ENCODE measurements at places on chromosomes 12 and 14.
A peak's percentile ranks its signal among the peaks of the same experiment; 100 is the strongest.

DNA sequence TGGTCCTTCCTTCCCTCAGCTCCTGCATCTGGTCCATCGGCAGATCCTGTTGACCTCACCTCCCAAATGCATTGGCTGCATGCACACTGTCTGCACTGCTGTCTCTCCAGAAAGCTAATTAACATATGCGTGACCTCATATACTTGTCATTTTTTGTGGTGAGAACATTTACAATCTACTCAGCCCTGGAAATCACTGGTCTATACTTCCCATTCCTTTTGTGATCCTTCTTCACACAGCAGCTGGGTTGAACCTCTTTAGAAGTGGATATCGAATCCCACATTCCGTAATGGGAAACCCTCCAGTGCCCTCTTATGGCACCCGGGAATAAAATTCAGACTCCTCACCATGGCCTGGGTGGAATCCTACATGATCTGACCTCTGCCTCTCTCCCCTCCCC lies 45.0 kb downstream of the SMOC1 start:
- no peak for DNase-seq

- DNase-seq = no peak
Observed at GRCh38 chr14:20667957-20668356, 16.4 kb upstream of the RNASE4 start.

DNA sequence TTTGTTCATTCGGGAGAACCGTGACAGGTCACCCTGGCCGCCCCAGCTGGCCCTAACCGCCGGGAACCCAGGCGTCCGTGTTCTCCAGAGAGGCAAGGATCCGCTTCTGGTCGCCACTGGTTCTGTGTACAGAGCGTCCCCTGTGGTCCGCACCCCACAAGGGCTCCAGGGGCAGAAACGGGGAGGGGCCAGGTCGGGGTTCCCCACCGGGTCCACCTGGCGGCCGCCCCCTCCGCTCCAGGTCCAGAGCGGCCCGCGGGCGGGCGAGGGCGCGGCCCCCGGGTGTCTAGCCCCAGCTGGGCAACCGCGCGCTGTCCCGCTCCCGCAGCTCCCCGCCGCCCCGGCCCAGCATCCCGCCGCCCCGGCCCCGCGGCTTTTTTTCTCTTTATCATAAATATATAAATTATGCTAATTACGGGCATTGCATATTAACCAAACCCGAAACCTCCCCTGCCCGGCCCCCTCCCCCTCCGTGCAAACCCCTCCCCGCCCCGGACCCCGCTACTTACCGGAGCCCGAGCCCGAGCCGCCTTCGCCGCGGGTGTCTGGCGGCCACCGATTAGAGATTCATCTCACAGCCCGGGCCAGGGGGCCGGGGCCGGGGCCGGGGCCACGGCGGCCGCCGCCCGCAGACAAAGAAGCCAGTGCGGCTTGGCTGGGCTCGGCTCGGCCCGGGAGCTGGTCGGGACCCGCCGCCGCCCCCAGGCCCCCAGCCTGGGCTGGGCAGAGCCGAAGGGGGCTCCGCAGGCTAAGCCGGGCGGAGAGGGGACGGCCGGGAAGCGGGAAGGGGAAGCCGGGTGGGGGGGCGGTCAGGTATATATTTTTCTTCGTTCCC lies 512 bp downstream of the POU6F1 start:
- DNase-seq = peak; percentile 36

GRCh38 chr12:68532204-68532886 lies 78.4 kb upstream of the RAP1B start:
- no peak for DNase-seq

DNA sequence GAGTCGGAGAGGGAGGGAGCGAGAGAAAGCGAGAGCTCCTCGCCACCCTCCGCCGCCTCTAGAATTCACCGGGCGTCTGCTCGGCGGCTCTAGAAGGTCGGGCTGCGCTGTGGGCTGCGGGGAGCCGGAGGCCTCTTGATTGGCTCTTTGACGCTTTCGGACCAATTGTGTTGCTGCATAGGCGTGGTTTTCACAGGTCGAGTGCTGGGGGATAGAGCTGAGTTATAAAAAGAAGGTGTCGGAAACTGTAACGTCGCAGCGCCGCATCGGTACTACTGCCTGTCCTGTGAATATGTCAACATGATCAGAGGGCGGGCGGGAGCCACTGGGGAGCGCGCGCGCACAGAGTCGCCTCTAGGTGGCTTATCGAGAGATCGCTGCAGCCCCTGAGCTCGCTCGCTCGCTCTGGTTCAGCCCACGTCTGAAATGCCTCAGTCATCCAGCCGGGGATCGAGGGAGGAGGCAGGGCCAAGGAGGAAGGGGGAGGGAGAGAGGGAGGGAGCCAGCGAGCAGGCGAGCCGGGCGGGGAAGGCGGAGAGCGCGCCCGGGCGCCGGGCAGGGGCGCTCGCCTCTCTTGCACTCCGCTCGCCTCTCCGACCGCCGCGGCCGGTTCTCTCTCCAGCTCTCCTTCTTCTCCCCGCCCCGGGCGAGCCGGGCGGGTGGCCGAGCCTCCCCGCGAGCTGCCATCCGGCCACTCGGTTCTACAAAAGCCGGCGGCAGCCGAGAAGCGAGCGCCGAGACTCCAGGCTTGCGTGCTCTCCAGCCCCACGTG lies at the start of gene TBX3:
Gene TBX3, minus strand, starts transcription at position 78 of the 772 bp plus-strand sequence. CDS start 975 bp downstream, outside the sequence.
- no peak for DNase-seq

GRCh38 chr12:62032870-62033269 lies 227.3 kb upstream of the USP15 start:
- no peak for DNase-seq

DNA sequence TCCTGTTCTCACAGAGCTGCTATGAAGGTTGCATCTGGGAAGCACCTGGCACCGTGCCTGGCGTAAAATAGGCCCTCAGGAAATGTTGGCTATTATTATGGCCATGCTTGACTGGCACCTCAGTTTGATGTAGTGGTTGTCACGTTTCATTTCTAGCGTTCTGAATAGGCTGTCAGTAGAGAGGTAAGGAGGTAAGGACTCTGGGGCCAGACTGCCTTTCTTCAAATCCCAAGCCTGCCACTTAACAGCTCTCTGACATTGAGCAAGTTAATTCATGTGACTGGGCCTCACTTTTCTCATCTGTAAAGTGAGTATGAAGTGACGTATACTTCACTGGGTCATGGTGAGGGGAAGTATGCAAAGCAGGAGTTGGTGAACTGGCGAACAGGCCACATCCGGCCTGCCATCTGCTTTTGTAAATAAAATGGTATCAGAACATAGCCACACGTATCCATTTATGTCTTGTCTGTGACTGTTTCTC lies 196.2 kb downstream of the CACNA1C start:
- no peak for DNase-seq

GRCh38 chr12:87756721-87757120 lies 272.5 kb downstream of the C12orf50 start:
- no peak for DNase-seq

DNA sequence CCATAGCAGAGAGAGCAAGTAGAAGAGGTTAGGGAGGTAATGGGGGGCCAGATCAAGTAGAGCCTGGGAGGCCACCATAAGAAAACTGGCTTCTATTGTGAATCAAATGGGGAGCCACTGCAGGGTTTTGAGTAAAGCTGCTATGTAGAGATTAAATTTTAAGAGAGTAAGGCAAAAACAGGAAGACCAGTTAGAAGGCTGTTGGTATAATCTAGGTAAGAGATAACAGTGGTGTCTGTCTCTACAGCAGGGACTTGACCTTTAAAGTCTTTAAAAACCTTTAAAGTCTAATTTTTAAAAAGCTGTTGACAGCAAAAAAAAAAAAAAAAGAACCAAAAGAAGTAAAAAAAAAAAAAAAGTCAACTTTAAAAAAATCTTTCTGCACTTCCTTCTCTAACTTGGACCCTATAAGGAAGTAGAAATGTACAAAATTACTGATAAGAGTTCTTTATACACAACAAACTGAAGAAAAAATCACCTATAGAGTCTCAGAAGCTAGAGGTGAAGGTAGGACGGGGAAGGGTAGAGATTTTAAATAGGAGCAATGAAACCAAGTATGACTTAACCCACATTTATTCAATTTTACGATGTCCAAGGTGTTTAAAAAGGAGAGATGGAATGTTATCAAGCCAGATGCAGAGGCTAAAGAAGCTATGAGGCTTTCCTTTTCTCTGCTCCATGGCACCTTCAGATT lies 26.1 kb downstream of the SGPP1 start:
- no peak for DNase-seq

GRCh38 chr14:93012951-93013719 lies 90.2 kb downstream of the CHGA start:
- no peak for DNase-seq

DNA sequence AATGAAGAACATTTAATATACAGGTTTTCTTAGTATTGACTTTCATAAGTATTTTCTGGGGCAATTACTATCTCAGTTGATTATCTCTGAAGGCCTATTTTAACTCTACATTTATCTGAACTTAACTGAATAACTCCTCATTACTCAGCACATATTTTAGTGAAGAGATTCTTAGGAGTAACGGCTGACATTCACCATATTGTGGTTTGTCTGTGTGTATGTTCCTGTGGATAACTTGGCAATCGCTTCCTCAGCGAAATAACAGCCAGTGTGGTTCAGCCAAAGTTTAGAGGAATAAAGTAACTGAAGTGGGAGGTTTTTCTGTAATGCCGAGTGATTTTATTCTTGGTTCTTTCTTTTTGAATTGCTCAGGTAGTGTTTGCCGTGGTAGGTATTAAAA lies 168.0 kb downstream of the RAD51B start:
- no peak for DNase-seq

GRCh38 chr12:50246873-50247612 lies 36.3 kb downstream of the LIMA1 start:
- no peak for DNase-seq

GRCh38 chr12:26280869-26281268 lies 85.5 kb downstream of the SSPN start:
- no peak for DNase-seq

GRCh38 chr12:3456809-3457208 lies 34.2 kb upstream of the PRMT8 start:
- no peak for DNase-seq

DNA sequence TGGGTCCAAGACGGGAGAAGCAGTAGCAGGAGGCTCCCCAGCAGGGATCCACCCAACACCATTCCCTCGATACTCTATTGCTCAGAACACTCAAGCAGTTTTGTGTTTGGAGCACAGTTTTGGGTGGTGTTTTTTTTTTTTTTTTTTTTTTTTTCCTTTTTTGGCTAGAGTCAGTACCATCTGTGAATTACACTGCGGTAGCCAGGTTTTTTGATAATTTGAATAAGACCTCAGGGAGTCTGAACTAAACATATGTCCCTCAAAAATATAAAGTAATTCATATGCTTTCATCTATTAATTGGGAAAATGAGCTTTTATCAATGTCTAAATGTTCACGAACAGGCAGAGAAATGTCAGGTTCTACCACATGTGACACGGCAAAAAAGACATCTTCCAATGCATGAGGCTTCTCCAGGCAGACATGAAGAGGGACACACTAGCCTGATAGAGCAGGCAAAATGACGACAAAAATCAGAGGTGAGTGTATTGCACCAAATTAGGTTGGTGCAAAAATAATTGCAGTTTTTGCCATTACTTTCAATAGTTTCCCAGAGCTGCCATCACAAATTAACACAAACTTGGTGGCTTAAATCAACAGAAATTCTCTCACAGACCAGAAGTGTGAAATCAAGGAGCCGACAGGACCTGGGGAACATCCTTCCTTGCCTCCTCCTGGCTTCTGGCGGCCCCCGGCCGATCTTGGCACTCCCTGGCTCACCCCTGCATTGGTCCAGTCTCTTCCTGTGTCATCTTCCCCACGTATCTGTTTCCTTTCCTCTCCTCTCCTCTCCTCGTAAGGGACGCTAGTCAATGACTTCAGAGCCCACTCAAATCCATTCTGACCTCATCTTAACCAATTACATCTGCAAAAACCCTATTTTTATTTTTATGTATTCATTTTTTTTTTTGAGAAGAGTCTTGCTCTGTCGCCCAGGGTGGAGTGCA lies 33.9 kb downstream of the FOXN3 start:
- DNase-seq = no peak

DNA sequence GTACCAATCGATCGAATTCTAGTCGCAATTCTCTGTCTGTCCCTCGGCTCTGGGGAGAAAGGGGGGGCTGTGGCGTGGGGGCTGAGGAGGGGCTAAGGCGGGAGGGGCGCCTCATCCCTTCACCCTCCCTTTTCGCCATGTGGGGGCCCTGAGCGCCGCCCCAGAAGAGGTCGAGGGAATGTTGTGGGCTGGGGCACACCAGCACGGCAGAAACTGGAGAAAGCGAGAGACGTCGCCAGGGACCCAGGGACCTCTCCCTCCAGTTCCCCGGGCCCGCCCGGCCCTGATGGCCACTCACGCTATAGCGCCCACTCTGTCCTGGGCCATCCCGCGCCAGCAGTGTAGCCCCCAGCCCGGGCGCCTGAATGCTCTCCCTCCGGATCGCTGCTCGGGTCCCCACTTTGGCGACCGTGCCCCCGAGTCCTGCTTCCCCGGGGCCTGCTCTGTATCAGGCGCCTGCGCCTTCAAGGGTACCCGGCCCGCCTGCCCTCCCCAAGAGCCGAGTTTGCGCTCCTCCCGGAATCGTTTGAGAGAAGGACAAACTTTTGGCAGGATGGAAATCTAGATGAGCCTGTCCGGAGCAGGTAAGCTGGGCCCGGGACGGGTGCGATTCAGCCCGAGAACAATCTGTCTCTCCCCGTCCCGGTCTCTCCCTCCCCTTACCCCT lies 62.6 kb downstream of the SMUG1 start:
- DNase-seq = peak; percentile 14

- no peak for DNase-seq
Observed at GRCh38 chr14:104218361-104219180, 80.2 kb downstream of the KIF26A start.

DNA sequence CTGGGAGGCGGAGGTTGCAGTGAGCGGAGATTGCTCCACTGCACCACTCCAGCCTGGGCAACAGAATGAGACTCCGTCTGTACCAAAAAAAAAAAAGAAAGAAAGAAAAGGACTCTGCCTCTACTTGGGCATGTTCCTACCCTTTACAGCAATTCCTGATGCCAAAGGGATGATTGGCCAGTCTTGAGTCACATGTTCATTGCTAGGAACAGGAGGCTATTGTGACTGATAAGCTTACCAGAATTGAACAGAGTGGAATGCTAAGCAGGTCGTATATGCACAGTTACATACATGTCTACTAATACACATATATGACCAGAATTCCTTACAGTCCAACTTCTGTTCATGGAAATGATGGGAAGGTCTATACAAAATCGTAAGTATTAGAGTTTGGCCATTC lies 34.3 kb downstream of the KLHDC1 start:
- DNase-seq = no peak

- DNase-seq = no peak
Observed at GRCh38 chr14:57254884-57255283, 13.8 kb downstream of the EXOC5 start.
